NCI-H1105 treated with DMSO at 0.1 percent for 48 hours (cell line): ENCODE measurements at places on chromosomes 3 and 15.

DNA sequence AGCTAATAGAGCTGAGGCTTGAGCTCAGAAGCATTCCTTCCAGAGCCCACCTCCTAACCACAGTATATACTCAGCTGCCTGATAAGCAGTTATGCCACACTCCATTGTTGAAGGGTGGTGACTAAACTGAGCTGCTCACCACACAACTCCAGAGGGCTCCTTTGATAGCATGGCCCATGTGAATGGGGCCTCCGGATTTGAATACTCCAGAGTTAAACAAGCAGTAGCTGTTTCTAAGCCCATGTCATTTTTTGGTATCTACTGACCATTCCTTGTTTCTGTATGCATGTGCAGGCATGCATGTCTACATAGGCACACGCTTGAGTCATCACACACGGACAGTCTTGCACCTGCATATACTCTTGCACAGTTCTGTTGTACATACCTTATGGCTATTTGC, 28.9 kb downstream of the IGSF10 start:
- DNase-seq = no peak

DNA sequence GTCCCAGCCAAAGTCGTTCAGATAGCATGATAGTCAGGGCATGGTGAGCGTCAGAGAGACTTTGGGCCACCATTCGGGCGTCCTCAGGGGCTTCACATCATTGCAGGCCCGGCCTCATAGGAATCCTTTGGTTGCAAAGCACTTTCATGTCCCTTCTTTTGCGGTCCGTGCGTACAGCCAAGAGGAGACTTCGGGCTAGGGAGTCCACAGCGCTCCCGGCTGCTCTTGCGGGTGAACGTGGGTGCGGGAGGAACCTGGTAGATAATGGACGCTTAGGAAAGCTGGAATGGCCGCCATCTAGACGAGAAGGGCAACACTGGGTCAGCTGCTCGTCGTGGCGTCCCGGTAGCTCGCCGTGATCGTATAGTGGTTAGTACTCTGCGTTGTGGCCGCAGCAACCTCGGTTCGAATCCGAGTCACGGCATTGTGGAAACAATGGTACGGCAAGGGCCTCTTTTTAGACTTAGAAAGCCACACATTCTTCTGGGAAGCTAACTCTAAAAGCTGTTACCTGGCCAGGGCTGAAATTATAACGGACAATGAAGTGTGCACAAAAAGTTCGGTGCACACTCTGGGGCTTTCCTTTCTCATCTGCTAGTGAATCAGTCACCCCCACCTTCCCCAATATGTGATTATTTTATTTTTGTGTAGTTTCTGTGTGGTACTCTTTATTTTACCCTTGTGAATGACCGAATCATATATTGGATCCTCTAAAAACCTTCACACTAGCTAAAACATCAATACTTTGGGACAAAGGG, 13.2 kb upstream of the SHF start:
- peak; percentile 71 for DNase-seq

DNA sequence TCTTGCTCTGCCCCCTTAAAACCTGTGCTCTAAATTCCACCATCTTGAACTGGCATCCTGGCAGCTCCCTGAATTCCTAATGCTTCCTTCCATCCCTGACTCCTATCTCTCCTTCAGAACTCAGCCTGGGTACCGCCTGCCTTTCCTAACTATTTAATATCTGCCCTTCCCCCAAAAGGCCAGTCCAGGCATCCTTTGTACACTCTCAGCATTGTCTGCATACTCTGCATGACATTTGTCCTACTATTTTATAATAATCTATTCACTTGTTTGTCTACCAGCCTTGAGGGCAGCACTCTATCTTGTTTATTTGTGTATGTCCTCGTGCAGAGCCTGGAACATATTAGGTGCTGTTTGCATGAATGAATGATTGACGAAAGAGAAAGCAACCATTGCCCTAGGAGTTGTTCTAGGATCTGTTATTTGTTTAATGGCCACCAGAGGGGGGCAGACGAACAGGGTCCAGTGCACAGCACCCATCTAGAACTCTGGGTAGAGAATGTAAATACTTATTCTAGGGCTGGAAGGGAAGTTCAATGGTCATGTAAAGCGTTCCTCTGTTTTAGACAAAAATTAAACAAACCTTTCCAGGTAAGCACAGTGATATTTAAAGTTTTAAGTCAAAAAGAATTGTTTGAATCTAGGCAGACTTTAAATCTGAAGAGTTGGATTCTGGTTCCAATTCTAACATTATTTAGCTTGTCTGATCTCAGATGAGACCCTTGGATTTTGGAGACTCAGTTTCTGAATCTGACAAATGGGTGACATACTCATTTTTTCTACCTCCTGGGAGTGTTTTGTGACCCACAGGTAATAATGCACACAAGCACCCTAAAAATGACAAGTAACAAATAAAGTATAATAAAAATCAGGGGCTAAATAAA, 125.8 kb upstream of the GALNT15 start:
- peak; percentile 28 for DNase-seq

DNA sequence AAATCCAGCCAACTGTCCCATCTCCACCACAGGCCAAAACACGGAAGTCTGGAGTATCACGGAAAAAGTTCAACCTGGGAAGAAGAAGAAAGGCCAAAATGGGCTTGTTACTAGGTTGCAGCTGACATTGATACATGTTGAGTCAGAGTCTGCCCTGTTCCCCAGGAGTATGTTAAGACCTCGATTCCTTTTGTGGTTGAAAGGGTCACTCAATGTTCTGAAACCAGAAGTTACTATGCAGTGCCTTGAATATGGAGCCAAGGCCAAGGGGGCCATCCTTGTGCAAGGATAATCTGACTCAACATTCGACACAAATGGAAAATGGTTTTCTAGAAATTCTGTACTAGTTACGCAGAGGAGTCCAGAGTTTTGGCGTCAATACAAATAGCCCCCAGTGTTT, 104.2 kb downstream of the DGKG start:
- DNase-seq = no peak

- no peak for DNase-seq
Observed at GRCh38 chr3:122533931-122534334, 19.2 kb upstream of the KPNA1 start.

DNA sequence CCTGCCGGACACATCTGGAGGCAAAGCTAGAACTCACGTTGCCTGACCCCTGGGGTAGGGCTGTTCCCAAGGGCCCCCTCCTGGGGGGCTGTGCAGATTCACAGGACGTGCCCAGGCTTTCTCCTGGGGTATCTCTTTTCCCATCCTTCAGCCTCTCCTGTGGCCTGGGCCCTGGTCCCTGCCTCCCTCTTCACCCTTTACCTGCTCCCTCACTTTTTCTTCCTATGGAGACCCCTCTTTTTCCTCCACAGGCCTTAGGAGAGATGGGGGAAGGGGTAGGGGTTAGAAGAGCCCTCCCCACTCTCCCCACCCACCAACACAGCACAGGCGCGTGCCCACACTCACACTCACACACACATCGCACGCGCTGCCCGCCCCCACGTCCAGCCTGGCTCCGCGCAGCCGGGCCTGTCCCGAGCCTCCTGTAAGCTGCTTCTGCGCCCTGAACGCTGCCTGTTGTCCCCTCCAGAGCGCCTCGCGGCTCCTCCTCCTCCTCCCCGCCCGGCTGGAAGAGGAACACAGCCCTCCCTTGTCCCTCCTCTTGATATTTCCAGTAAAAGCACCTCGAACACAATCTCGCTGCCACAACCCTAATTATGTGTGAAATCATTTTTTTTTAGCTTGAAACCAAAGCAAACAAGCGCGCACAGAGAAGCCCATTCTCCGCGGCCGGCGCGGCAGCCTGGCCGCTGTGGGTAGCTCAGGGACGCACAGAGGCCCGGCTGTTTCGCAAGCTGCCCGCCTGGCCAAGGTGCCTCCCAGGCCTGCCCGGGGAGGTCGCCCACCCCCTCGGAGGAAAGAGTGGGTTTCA, 33.9 kb upstream of the ACAN start:
- DNase-seq = no peak

- no peak for DNase-seq
Observed at GRCh38 chr15:71434774-71435173, 319.5 kb downstream of the THSD4 start.

DNA sequence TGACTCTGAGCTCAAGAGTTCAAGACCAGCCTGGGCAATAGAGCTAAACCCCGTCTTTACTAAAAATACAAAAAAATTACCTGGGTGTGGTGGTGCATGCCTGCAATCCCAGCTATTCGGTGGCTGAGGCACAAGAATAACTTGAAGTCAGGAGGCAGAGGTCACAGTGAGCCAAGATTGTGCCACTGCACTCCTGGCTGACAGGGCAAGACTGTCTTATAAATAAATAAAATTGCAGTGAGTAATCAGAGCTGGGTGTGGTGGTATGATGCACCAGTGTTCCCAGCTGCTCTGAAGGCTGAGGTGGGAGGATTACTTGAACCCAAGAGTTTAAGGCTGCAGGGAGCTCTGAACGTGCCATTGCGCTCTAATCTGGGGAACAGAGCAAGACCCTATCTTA, 55.9 kb upstream of the GCNT3 start:
- DNase-seq = no peak

DNA sequence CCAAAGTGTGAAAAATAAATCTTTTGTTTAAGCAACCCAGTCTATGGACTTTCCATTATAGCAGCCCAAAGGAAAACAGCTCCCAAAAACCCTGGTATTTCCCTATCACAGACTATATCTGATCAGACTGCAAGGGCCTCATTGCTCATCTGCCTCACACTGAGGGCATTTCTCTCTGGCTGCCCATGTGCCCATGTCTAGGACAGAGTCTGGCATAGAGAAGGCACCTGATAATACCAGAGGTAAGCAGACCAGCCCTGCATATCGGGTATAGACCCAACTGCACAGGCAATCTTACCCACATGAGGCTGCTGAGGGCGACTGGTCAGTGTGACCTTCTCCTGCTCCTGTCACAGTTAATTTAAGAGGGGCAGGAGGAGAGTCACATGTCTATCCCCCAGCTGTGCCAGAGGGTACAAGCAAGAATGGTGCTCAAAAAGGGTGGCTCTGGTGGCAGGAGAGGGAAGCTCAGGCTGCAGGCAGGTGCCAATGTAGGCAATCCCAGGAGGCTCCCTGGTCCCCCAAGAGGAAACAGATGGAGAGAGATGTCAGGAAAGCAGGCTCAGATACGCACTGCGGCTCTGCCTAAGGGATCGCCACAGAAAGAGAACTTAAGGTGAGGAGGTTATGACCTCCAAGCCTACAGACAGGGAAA, 3.1 kb downstream of the CSRNP1 start:
- no peak for DNase-seq

- DNase-seq = no peak
Observed at GRCh38 chr3:141129541-141130011, 78.4 kb downstream of the SPSB4 start.

GRCh38 chr3:150107429-150108175, 136.9 kb upstream of the PFN2 start:
- DNase-seq = no peak

DNA sequence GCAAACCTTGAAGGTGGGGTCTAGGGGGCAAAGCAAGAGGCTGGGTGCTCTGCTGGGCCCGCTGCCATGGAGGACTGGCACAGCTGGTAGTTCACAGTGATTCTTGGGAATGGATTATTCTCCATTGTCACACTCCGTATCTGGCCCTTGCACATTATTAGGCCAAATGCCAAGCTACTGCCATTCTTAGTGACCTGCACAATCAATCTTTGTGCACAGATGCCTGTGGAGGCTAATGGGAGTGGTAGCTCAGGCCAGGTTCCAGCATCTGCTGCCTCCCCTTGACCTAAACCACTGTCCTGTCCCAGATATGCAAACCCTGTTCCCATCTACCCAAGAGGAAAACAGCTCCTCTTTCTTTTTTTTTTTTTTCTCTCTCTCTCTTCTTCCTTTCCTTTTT, 67.5 kb downstream of the TIPARP start:
- DNase-seq = no peak
